ENCODE measurements at places on chromosomes 2 and 18. TPM values are rescaled to one million over a fixed set of nuclear protein-coding genes. Genes with fewer than 3 reads are reported as not detected.
A peak's percentile ranks its signal among the peaks of the same experiment; 100 is the strongest.

- no peak for DNase-seq
Measured at GRCh38 chr2:196568506-196568905, 71.0 kb upstream of the CCDC150 start.

GRCh38 chr2:169673921-169674320 lies 20.3 kb downstream of the CFAP210 start:
- no peak for DNase-seq

- no peak for DNase-seq
Measured at GRCh38 chr18:24979235-24979634, 372.7 kb downstream of the ZNF521 start.

DNA sequence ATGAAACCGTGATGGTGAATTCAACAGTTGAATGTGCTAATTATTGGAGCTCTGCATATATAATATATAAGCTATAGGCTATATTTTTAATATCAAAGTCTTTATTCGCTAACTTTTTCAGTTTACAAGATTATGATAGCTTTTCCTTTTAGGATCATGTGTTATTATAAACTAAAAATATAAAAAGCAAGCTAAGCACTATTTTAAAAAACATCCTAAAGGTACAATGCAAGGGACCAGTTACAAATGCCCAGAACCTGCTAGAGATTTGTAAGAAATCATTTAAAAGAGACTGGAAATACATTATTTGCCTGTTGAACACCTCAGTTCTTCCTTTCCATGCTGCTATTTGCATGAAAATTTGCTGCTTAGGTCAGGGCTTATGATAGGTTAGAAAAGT lies 43.4 kb upstream of the EHBP1 start:
- no peak for DNase-seq

DNA sequence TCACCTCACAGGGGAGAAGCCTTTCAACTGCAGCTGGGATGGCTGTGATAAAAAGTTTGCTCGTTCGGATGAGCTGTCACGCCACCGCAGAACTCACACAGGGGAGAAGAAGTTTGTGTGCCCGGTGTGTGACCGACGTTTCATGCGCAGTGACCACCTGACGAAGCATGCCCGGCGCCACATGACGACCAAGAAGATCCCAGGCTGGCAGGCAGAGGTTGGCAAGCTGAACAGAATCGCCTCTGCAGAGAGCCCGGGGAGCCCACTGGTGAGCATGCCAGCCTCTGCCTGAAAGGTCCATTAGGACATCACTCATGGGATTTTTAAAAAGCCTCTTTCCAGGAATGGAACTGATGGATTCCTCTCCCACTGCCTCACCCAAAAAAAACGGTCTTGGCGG lies 8.9 kb downstream of the KLF11 start:
- no peak for DNase-seq

- no peak for DNase-seq
Measured at GRCh38 chr18:66193394-66193793, 410.5 kb downstream of the CDH19 start.

DNA sequence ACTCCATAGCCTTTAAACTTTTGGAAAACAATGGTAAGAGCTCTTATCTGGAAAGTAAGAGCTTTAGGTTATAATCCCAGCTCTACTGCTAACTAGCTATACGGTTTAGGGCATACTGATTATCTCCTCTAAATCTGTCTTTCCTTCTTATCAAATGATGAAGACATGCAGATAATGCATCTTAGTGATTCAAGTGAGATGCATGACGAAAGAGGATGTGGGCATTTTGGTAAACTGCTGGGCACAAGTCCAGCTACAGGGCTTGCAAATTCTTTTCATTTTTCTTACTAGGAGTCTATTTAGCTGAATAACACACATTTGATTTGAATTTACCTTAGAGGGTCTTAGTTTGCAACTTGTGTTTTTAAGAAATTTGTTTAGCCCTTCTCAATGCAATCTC lies 1604.8 kb upstream of the ZEB2 start:
- DNase-seq = no peak

DNA sequence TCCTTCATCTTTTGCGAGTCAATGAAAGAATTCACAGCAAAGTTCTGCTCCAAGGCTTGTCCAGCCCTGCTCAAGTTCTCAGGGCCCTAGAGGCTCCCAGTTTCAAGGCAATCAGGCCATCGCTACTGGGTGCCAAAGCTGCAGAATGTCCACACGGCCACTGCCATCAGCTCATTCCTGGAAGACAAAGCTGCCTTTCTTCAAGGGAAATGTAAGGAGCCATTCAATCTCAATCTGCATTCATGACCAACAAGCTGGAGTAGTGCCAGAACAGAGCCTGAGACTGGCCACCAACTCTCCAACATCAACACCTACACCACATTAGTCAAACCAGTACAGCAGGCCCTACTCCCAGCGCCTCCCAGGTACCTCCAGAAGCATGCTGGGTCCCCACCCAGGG lies 202.2 kb downstream of the TCF4 start:
- DNase-seq = no peak

- DNase-seq = peak; percentile 22
Measured at GRCh38 chr18:65477455-65477854, 273.4 kb upstream of the CDH7 start.

DNA sequence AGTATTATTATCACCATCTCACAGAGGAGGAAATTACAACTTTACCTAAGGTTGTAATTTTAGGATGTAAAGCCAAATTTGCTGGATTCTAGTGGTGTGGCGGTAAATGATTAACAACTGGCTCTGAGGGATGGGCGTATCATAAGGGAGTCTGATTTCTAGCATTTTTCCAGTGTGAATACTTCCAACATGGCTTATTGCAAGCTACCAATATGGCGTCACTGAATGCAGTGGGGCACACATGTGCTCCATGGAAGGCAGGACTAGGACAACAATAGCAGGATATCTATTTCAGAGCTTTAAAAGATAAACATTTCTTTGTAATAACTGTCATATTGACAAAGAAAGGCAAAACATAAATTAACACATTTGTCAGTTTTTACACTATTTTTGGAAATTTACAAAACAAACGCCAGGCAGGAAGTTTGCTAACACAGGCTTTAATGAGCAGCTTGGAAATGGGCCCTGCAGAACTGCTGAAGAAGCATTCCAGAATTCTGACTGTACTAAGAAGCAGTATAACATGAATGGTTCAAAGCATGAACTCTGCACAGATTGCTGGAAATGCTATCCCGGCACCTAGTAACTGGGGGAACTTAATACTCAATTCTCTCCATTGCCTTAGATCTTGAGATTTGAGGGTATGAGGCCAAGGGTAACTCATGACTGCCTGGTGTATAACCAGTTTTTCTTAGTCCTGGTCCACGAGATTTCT lies 439.3 kb upstream of the MAP2 start:
- DNase-seq = peak; percentile 10

DNA sequence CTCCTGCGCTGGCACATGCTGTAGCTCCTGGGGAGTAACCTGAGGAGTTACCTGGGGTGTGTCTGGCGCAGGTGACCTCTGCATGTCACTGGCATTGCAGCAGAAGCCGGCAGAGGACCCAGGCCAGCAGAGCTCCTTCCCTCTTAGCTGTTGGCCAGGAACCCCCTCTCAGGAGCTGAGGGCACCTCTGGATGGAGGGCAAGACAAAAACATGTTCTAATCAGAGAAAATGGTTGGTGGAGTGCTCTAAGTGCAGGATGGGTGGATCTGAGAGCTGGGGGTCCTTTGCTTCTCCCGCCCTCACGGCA lies 44.9 kb upstream of the SNTG2 start:
- DNase-seq = no peak

- no peak for DNase-seq
Measured at GRCh38 chr2:182281276-182281675, 145.6 kb downstream of the PDE1A start.

- peak; percentile 13 for DNase-seq
Measured at GRCh38 chr2:16568998-16569784, 96.4 kb downstream of the CYRIA start.

DNA sequence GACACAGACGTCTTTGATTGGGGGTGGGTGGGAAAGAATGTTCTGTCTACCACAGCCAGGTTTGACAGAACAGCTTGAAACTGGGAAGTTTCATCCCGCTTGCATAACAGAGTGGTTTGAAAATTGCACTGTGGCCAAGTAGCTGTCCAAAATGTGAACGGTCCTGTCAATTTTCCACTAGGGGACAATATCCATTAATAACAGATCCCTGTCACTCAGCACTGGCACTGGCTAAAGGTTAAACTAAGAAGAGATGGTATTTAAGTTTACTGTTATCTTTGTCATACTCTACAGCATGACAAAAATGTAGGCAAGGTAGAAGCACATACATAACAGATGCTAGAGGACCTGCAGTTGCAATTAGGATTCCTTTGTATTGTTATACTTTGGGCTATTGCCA lies 55.6 kb upstream of the ACMSD start:
- no peak for DNase-seq

GRCh38 chr18:7172611-7173010 lies 55.0 kb upstream of the LAMA1 start:
- DNase-seq = no peak

DNA sequence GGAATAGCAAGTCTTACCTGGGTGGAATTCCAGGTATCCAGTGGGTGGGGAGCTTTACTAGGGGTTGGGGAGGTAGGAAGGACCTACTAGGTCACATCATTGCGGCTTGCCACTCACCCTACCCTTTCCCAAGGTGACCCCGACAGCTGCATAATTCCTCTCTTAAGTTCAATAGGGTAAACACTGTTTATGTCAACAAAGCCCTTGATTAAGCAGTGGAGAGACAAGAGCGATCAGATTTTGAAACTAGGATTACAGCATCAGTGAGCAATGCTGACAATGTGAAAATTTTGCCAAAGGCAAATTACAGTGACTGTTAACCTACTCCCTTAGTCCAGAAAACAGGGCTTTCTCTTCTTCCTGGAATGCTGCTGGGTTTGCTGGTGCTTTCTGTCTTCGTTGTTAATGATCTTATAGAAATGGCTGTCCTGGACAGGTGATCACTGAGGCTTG lies 14.5 kb downstream of the SLC19A3 start:
- DNase-seq = no peak

DNA sequence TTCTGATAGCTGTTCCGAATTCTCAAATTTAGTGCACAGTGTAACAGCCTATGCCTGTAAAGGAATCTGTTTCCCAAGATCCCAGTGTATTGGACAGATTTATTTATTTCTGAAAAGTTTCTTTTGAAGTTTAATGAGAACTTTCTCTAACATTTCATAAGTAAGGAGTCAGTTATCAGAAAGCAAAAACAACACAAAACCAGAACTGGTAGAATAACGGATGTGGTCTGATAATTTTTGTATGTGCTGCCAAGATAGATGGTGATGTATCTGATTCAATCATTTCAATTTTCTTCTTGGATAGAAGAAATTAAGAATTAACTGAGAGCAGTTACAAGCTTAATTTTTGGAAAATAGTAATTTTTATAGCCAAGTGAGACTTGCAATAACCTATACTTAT lies 374.3 kb downstream of the SOCS6 start:
- no peak for DNase-seq

GAREM1 gene
- polyA plus RNA-seq = 10.6 TPM

SH2D6 gene
- 0.21 TPM for polyA plus RNA-seq

DRC1 gene
- 0.10 TPM for polyA plus RNA-seq

TFPI gene
- 61.8 TPM for polyA plus RNA-seq

PLA2R1 gene
- 1.2 TPM for polyA plus RNA-seq

UGT1A8 gene
- polyA plus RNA-seq = not detected

FEV gene
- 0.07 TPM for polyA plus RNA-seq

TNFRSF11A gene
- polyA plus RNA-seq = 2.8 TPM

CRYGC gene
- not detected for polyA plus RNA-seq

MAB21L4 gene
- polyA plus RNA-seq = not detected

SERPINB13 gene
- 0.08 TPM for polyA plus RNA-seq

PLCD4 gene
- polyA plus RNA-seq = 29.9 TPM

GULP1 gene
- 22.2 TPM for polyA plus RNA-seq

All from muscle of back (tissue), 13 donors.